Airway epithelial cell (primary cell): ENCODE measurements at places on chromosomes 7 and 10. TPM values are rescaled to one million over a fixed set of nuclear protein-coding genes. Genes with fewer than 3 reads are reported as not detected.

NEUROG3 gene
- not detected in 2 replicates for total RNA-seq

MXI1 gene
- 11.0 and 16.5 TPM in 2 replicates for total RNA-seq

GIMAP7 gene
- total RNA-seq: not detected in 2 replicates

PDE6C gene
- not detected in 2 replicates for total RNA-seq

SFRP4 gene
- total RNA-seq: not detected in 2 replicates

ANKRD30A gene
- total RNA-seq: not detected in 2 replicates

HOXA3 gene
- not detected in 2 replicates for total RNA-seq

RGR gene
- not detected in 2 replicates for total RNA-seq

SMKR1 gene
- total RNA-seq: not detected in 2 replicates

NPFFR1 gene
- total RNA-seq: not detected in 2 replicates

TEX36 gene
- not detected in 2 replicates for total RNA-seq

SYT15 gene
- not detected in 2 replicates for total RNA-seq

TMEM236 gene
- 0.07 TPM in 1 of 2 replicates, not detected in the other for total RNA-seq

PSD gene
- total RNA-seq: 0.09 and 0.63 TPM in 2 replicates

ADIRF gene
- total RNA-seq: 47.0 and 63.1 TPM in 2 replicates

CYP3A5 gene
- 1.9 and 3.0 TPM in 2 replicates for total RNA-seq

ERVW-1 gene
- total RNA-seq: not detected in 2 replicates

CPA4 gene
- 30.4 and 31.7 TPM in 2 replicates for total RNA-seq

FZD8 gene
- total RNA-seq: 4.0 and 6.6 TPM in 2 replicates

RBP3 gene
- not detected in 2 replicates for total RNA-seq

SAMD9 gene
- 7.5 and 10.4 TPM in 2 replicates for total RNA-seq

RHEB gene
- 65.0 and 71.4 TPM in 2 replicates for total RNA-seq

HHEX gene
- 0.63 TPM in 1 of 2 replicates, not detected in the other for total RNA-seq

ATP6V0A4 gene
- 0.21 and 0.23 TPM in 2 replicates for total RNA-seq

SEC31B gene
- 0.42 and 0.85 TPM in 2 replicates for total RNA-seq

CLDN3 gene
- total RNA-seq: 0.28 TPM in 1 of 2 replicates, not detected in the other

AKR1C2 gene
- 167 and 181 TPM in 2 replicates for total RNA-seq

PON1 gene
- total RNA-seq: not detected in 2 replicates

DIP2C gene
- total RNA-seq: 4.2 and 4.5 TPM in 2 replicates

CADPS2 gene
- total RNA-seq: 0.33 and 0.78 TPM in 2 replicates

AQP1 gene
- total RNA-seq: not detected in 2 replicates

SAP25 gene
- 0.35 TPM in 1 of 2 replicates, not detected in the other for total RNA-seq

OR9A4 gene
- not detected in 2 replicates for total RNA-seq

LRIT1 gene
- total RNA-seq: not detected in 2 replicates

PRSS1 gene
- not detected in 2 replicates for total RNA-seq
